Stimulated activated CD4-positive, alpha-beta T cell treated with anti-CD3 and anti-CD28 coated beads, Interleukin-4, amount 100 ng/mL, for 48 hours (primary cell): ENCODE measurements at places on chromosomes 11 and 22.

GRCh38 chr11:122422682-122423081, 232.8 kb upstream of the UBASH3B start:
- no peak for DNase-seq

DNA sequence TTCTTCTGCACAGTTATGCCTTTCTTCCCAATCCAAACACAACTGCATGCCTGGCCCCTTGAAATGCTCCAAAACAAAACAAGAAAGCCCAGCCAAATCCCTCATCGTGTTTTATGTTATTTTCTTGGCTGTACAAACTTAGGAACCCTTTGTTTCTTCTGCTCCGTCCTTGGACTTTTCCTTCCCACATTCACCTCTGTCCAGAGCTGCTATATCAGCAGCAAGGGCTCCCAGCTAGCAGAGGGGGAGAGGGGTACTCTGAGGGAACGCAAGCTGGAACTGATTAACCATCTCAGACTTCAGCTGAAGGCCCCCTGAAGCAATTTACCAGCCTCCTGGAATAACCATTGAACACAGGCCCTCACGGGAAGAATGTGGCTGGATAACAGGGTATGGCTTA, 214.7 kb downstream of the TENM4 start:
- no peak for DNase-seq

DNA sequence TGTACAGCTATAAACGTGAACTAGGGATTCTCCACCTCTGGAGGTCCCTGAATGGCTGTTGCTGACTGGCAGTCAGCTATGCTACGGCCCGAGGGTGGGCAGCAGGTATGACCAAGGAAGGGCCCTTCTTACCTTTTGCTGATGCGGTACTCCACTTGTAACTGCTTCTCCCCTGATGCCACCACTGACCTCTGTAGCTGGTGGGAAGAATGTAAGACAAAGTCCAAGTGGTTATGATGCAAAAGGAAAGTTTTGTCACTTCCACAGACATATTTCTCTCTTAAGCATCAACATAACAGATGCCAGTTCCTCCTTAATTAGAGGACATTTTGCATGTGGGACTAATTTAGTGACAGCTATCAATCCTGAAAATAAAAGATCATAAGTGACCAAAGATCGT, 32.2 kb downstream of the P4HA3 start:
- DNase-seq = no peak

DNA sequence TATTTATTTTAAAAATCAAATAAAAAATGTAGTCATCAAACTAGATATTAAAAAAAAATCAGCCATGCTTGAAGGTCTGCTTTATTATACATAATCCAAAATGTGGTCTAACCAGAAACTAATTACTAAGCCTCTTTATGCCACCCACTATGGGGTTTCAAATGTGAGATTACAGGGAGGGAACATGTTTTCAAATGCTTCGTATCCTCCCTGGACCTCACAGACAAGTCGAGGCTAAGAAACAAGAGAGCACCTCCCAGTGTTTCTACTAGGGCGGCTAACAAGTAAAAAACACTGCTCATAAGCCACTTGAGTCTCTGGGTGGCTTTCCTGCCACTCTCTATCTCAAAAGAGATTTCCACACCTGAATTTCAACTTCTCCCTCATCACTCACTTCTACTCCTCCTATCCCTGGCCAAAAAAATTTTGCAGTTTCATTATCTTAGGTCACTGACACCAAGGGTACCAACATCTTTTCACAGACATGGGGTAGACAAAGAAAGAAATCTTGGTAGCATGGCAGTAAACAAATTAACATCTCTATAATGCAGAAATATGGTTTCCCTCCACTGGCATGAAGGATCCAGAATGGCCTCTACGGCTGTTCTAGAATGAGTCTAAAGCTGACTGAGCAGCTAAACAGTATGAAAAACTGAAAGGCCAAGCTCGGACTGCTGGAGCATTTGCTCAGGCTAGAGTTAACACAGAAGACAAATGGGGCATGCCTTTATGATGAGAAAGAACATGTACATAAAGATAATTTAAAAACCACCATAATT, 50.9 kb downstream of the PITPNB start:
- no peak for DNase-seq

DNA sequence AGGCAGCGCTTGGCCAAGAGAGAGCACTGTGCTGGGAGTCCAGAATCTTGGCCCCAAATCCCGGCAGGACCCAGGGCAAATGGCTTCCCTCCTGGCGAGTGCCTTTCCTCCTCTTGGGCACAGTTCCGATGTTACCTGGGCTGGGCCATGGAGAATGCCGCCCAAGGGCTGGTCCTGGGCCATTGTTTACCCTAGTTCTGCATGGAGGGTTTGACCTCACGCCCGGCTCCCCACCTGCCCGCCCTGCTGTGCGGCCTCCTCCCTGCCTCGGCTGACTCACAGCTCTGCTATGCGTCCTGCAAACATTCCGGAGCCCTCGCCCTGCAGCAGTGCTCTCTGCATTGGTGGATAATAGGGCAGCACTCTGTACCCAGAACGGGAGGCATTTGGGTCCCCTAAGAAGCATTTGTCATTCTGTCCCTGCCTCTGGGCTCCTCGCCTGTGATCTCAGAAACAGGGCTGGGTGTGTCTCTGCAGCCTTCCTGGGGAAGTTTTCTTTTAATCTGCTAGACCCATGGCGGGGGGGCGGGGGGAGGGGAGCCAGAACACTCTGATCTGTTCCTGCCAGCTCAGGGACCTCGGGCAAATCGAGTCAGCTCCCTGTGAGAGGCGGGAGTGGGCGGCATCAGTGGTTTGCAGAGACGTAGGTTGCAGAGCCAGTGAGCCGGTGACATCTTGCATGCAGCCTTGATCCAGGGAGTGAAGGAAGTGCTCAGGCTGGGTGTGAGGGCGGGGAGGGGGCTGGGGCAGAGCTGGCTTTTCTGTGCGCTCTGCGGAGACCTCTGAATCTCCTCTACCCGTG, 32.9 kb upstream of the SMIM38 start:
- peak; percentile 72 for DNase-seq

GRCh38 chr11:74870485-74870884, 78.4 kb downstream of the XRRA1 start:
- no peak for DNase-seq

DNA sequence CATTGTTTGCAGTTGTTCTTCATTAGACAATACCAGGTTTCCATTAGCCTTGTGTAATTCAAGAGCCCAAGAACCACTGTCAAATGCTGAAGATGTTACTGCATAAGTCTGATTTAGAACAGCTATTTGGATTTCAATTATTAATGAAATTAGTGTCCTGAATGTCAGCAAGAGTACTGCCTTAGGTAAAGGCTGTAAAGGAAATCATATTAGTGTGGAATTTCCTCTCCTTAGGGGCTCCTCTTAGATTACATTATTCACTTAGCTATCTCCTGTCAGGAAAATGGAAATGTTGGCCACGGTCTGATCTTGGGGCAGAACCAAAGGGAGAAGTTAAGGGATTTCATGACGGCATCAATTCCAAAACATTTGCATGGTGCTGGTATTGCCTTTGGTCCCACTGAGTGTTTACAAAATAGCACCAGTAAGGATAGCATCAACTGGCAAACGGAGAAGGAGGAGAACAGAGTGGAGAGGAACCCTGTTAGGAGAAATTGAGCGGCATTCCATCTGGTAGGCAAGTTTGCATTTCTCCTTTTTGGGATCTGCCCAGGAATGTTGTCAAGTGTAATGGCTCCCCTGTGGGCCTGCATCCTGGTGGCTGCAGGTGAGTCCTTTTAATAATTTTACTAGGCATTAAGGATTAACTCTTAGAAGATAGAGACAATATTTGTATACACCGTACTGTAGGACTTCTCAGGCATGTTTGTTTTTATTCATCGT, at the start of gene HTR3B:
HTR3B (plus strand) TSS at position 418 of the 723 bp plus-strand sequence; CDS start at position 556, 138 bp downstream.
- no peak for DNase-seq

DNA sequence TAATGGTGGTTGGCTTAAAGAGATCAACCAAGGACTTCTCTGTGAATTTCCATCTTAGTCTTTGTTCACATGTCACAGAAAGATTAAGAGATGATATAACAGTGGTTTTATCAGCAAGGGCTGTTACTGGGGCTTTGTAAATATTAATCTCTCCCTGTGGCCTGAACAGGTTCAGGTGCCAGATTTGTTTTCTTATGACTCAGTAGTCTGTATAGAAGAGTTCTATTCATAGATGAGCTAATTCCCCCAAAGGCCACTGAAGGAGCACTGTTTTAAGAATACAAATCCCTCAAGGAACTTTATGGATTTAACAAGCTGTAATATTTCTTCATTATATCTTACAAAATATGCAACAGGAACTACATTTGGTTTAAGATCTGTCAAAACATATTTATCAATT, 50.4 kb downstream of the TCP11L1 start:
- no peak for DNase-seq

DNA sequence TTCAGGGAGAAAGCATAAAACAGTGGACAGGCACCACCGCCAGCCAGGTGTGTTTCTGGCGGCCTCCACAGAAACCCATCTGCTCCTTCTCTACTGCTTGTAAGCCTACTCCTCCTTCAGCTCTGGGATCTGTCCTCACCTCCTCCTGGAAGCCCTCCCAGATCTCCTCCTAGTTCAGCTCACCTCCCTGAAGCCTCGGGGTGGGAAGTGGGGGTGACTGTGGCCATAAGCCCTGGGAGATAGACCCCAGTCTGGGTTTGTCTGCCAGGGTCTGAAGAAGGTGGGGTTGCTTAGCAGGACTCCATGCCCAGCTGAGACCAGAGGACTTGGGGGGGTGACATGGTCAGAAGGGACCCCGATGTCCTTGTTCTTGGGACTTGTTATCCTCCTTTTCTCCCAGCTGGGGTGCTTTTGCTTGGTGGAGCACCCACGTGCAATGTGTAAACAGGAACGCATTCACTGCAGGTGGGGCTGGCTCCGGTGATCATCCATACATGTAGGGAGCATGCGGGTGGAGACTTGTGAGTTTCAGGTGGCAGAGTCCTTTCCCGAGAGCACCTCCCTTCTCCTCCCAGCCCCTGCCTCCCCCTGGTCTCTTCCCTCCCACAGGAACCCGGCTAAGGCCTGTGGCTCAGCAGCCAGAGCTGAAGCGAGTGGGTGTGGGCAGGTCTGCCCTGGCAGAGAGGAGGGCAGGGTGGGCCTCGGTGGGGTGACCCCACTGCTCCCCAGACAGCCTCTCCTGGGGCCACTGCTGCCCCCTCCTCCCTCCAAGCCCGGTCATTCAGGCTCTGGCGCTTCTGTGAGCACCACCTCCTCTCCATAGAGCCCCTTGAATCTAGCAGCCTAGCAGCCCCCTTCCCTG, 25.9 kb downstream of the MRGPRG start:
- DNase-seq = no peak

DNA sequence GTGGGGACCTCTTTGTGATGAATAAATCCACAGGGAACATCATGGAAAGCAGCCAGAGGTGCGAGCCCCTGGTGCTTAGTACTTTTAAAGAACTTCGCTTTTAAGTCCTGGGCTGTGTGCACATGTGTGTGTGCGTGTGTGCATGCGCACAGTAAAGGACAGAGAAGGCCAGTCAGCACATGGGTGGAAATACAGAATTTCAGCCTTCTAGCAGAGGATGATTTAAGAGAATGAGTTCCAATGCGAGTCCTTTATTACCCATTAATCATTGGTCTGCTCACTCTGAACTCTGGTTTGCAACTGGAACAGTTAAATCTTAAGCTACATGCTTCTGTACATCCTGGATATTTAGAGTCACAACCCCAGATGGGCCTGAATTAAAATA, 18.9 kb downstream of the TEAD1 start:
- no peak for DNase-seq

- no peak for DNase-seq
These were observed 1.4 kb downstream of the FAM111A start for GRCh38 chr11:59144096-59144495.

DNA sequence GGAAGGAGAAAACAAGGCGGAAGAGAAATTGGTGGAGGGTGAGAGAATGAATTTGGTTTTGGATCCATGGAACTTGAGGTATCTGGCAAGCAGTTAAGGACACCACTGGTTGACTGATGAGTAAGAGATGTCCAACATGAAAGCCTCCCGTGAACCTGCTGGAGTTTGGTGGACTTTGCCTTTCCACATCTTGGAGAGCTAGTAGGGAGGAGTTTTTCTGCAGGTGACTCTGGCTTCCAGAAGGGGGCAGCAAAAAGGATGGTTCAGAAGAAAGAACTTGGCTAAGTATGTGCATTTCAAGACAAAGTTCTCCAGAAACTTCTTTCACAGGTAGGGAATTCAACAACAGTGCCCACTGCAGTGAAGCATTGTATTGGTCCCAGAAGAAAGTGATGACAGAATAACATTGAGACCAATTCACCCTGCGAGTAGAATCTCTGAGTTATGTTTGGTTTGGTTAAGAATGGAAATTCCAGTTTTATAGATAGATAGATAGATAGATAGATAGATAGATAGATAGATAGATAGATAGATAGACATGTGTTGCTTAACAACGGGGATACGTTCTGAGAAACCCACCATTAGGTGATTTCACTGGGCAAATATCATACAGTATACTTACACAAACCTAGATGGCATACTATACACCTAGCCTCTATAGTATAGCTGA, 28.5 kb downstream of the DCDC1 start:
- DNase-seq = no peak

GRCh38 chr11:109978895-109979294, 114.3 kb upstream of the ZC3H12C start:
- no peak for DNase-seq

DNA sequence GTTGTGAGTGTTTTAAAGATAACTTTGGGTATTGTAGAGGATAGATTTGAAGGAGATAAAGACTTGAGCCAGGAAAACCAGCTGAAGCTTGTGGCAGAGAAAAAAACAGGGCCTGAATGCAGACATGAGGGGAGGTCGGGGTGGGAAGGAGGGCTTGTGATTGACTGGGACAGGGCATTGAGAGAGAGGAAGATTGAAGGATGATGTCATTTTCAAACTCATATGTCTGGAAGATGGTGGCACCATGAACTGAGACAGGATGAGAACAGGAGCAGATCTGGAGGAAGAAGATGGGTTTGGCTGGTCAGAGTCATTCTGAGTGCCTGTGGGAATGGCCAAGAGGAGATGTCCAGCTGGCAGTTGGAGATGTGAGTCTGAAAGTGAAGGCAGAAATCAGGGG, 14.7 kb downstream of the CSNK2A3 start:
- no peak for DNase-seq
